Activated CD8-positive, alpha-beta memory T cell treated with anti-CD3 and anti-CD28 coated beads for 1 hour (primary cell): ENCODE measurements at places on chromosomes 5 and 9.

DNA sequence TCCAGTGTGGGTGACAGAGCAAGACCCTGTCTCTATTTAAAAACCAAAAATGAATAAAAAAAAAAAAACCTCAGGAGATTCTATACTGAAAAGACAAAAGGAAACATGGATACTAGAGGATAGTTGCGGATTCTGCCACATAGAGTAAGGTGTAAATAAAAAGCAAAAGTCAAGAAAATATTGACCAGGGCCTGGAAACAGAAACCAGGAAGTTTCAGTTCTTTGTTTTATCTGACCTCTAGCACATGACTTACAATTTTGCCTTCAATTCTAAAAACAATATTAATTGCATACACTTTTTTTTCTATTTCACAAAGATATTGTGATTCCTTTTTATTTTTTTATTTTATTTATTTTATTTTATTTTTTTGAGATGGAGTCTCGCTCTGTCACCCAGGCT, 96.2 kb upstream of the NMUR2 start:
- no peak for DNase-seq

DNA sequence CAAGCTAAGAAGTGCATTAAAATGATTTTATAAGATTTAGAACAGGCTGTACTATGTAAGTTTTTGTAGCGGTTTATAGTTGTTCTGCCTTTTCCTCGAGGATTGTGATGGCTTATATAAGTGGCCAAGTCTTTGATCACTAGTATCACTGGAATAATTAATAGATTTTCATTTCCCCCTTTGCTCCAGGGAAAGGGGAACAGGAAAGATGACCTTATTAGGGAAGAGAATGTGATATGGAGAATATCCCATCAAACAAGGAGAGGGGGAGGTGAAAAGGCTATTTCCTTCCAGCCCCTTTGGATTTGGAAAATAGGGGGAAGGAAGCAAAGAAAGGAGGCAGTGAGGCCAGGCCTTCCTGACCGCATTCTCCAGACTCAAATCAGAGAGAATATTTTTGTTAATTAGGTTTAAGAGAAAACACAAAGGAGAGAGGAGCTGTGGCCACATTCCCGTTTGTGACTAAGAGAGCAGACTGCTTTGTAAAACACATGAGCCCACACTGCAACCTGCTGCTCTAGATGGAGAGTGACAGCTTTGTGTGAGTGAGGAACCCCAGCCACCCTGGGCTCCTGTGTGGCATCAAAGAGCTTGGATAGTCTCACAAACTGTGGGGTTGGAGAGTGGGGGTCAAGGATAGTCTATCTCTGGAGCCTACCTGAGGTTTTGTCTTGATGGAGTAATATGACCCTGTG, 359.5 kb downstream of the DTWD2 start:
- no peak for DNase-seq

DNA sequence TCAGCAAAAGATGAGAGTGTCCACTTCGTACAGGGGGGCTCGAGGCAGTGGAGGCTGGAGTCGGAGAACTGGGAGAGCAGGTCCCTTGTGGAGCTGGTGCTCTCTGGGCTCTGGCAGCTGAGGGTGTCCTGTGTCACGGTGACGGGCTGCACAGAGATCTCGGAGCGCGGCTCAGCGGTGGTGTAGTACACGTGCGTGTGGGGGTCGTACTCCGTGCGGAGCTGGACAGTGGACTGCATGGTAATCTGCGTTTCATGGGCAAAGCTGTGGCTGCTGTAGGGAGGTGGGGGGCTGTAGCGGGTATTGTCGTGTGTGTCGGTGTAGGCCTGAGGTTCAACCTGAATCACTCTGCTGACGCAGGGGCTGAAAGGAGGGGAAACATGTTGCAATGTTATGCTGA, 48.0 kb downstream of the PTCH1 start:
- DNase-seq, result no peak

- DNase-seq, result no peak
These were observed 632.5 kb downstream of the ISL1 start for GRCh38 chr5:52015760-52016159.

GRCh38 chr5:53777864-53778618, 217.6 kb downstream of the NDUFS4 start:
- DNase-seq, result no peak

DNA sequence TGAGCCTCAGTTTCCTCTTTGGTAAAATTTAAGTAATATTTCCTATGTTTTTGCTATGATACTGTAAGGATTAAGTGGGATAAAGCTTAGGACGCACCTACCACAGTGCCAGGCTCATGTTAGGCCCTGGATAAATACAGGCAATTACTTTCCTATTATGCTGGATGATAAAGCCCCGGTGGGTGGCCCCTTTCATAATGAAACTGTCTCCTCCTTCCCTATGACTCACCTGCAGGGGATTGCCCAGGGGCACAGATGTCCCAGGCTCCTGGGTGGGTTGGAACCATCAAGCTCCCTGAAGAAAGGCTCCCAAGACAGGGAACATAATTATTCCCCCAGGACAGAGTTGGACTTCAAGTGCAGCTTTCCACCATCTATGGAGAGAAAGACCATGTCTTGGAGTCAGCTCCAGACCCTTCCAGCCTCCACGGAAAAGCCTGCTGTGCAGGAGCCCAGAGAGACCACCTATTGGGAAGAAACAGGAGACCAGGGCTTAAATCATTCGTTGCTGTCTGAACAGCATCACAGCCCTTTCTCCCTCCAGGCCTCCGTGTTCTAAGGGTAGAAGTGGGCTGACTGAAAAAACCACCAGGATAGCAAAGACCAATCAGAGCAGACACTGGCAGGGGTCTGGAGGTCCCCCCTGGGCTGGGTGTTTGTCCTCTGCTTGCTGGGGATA, 43.2 kb upstream of the FOXE1 start:
- no peak for DNase-seq

DNA sequence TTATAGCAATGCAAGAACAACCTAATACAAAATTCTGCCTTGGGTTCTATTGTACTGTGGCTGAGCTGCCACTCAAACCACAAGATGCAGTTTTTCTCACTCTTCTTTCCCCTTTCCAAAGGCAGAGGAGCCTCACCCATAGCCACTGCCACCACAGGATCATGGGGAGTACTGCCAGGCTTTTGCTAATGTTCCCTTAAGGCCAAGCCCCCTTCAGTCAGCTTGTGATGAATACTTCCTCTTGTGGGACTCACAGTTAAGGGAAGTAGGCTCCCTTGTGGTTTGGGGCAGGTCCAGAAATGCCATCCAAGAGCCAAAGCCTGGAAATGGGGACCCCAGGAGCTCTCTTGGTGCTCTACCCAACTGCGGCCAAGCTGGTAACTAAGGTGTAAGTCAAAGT, 258.7 kb downstream of the SPATA31D1 start:
- DNase-seq, result no peak

GRCh38 chr5:16763211-16763610, 146.4 kb upstream of the RETREG1 start:
- DNase-seq, result no peak

DNA sequence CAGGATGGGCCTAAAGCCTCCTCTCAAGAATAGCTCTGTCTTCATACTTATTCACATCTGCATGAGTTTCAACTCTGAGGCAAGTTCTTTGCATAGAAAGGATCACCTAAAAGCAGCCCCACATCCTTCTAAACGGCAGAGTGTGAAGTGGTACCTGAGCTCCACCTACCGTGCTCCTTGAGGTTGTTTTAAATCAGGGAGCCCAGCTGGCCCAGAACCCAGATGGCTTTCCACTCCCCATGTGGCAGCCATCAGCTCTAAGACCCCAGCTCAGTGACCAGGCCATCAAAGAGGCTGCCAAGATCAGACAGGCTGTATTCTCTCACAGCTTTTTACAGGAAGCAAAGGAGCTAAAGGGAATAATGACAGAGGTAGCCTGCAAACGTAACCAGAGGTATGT, 299.3 kb downstream of the RASEF start:
- DNase-seq, result no peak

DNA sequence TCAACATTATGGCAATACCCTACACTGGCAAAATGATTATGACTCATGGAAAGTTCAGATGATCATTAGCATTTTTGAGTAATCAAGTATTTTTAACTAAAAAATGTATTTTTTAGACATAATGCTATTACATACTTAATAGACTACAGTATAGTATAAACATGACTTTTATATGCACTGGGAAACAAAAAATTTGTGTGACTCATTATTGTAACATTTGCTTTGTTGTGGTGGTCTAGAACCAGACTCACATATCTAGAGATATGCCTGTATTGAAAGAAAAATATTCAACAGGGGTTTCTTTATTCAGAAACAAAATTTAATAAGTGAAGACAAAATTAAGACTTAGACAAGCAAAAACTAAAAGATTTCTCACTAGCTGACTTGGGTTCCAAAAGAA, 385.3 kb upstream of the RIOK2 start:
- DNase-seq, result no peak

- DNase-seq, result no peak
These were observed 109.2 kb downstream of the PAX5 start for GRCh38 chr9:36924757-36925432.

DNA sequence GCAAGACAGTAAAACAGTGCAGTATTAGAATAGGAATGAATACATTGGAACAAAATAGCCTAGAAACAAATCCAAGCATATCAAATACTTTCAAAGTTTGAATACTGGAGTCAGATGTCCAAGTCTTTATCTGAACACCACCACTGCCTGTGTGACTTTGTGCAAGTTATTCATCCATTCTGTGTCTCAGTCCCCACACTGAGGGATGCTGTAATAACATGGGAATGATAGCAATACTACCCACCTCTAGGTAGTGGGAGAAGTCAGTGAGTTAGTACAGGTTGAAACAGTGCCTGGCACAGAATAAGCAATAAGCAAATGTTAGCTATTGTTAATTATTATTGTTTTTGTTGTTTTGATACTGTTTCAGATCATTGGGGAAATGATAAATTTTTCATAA, 130.9 kb downstream of the SUSD1 start:
- no peak for DNase-seq

DNA sequence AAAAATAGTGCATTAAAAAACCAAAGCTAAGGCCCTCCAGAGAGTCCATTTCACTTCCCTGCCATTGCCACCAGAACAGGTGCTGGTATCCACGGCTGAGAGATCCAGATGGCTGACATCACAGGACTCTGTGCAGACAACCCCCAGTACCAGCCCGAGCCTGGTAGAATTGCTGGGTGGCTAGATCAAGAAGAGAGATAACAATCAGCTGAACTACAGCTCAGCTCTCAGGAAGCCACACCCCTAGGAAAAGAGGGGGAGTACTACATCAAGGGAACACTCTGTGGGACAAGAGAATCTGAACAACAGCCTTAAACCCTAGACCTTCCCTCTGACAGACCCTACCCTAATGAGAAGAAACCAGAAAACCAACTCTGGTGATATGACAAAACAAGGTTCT, 73.8 kb upstream of the SLIT3 start:
- DNase-seq, result no peak

DNA sequence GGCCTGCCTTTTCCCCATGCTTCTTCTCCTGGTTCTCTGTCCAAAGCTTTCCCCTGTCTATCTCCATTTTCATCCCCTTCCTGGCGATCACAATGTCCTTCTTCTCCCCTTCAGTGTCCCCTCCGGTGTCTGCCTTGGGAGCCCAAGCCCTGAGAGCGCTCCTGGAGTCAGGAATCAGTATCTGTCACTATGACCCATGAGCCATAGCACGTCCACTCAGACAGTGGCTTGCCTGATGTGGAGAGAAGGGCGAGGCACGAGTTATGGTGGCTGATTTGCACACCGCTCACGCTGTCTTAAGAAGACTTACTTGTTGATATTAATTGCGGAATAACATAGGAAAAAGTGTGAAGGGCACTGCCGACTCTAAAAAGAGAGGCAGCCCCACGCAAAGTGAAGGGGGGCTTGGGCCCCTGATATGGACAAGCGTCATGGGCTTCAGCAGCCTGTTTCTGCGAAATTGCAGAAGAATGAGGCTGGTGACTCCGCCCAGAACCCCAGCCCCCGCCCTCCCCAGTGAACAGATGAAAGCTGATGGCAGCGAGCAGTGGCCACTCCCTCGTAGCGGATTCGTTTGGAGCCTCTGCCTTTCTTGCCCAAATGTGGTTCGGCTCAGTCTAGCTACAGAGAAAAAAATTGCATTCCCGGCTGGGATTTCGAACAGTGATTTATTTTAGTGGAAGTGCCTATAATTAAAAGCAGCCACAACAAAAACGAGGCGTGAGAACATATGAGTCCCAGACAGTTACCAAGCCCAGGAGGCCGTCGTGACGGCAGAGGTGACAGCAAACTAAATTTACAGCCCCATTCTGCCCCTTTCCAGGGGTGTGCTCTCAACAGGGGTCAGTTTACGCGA, 149.8 kb downstream of the ICE1 start:
- no peak for DNase-seq

DNA sequence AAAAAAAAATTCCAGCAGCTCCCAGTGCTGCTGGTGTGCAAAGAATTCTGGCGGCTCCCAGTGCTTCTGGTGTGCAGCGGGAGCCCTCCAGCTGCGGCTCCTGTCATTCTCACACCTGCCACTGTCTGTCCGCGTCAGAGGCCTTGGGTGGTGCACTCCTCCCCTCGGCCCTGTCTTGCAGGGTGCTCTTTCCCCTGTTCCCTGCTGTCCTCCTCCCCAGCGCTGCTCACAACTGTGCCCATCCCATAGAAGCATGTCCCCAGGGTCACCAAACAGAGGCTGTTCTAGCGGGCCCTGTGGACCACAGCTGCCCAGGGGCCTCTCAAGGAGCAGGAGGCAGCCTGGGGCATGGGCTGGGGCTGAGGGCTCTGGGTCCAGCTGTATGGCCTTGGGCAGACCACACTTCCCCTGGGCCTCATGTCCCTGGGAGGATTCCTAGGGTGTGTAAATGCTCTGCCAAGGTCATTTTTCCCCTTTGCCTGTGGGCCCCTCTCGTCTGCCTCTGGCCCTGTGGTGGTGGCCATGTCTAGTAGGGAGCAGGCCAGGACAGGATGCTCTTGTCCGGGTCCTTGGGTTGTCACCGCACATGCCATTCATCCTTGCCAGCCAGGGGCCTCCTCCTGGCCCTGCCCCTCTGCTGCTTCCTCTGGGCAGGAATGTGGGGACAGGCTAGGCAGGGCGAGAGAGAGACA, 68.2 kb downstream of the PHF2 start:
- DNase-seq, result no peak

- no peak for DNase-seq
These were observed 141.0 kb upstream of the GRHPR start for GRCh38 chr9:37281541-37281940.
